Regular cardiac myocyte (primary cell): ENCODE measurements at places on chromosomes 2 and 18. TPM values are rescaled to one million over a fixed set of nuclear protein-coding genes. Genes with fewer than 3 reads are reported as not detected.

TUBB8B gene
- not detected in 2 replicates for total RNA-seq

EPC2 gene
- 11.8 and 14.0 TPM in 2 replicates for total RNA-seq

FAM161A gene
- 2.3 and 2.5 TPM in 2 replicates for total RNA-seq

RTKN gene
- 10.2 and 13.5 TPM in 2 replicates for total RNA-seq

GCKR gene
- total RNA-seq, result 1.1 and 1.9 TPM in 2 replicates
